T-cell (primary cell): ENCODE measurements at places on chromosomes 13 and 19.

- no peak for DNase-seq
Observed at GRCh38 chr13:48040896-48041295, 3.4 kb downstream of the NUDT15 start.

DNA sequence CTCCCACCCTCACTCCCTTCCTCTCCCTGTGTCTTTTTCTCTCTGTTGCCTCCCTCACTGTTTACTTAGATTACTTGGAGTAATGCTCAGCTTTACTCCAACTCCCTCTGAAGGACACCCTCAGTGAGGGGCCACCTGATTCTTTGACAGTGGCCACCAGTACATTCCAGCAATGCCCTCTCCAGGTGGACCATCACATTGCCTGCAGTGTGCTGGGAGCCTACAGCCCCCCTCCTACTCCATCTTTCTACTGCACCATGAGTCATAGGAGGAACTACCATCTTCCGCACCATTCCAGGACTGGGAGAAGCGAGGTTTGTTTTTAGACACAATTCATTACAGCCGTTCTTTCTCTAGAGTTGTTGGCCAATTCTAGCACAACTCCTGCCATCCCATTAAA lies 96.6 kb upstream of the POSTN start:
- no peak for DNase-seq

GRCh38 chr13:51241720-51242119 lies 19.5 kb downstream of the FAM124A start:
- DNase-seq = no peak

DNA sequence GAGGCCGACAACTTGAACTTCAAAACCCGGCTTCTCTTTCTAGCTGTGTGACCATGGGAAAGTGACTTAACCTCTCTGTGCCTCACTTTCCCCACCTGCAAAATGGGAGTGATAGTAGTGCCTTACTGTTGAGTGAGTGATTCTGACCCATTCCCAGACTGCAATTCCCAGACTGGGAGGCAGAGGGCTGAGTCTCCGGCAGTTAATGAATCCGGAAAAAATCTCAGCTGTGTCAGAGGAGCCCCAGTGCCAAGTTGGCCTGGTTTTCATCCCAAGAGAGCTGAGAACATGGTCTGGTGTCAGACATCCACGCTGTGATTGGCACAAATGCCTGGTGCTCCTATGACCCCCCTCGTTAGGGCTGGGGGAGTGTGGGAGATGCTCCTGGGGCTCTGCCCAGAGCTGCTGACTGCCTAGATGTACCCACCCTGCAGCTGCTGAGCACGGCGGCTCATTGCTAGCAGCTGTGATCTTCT lies 50.0 kb downstream of the PIN1 start:
- DNase-seq = no peak

DNA sequence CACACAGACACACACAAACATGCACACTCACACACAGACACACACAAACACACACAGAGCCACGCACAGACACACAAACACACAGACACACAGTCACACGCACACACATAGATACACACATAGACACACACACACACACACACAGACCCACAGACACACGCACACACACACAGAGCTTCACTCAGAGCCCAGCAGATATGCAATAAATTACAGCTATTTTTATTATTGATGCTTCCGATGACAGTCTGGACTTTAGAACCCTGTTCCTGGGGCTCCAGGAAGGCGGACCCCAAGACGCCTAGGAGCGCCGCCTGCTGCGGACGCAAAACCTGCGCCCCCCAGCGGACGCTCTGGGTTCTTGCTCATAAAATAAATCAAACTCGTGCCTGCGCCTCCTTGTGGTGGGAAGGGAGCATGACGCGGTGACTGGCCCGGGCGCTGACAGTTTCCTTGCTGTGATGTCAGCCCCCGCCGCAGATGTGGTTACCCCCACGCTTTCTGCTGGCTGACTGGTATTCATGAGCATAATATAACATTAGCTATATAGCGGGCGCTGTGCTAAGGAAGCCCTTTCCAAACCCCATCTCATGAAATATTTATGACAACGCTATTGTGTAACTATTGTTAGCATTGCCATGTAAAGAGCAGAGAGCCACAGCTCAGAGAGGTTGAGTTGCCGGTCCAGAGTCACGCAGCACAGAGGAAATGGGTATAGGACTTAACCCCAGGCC lies 64.4 kb upstream of the TM9SF2 start:
- peak; percentile 96 for DNase-seq

- no peak for DNase-seq
Observed at GRCh38 chr13:64332048-64332447, 2898.1 kb downstream of the PCDH9 start.
